ENCODE measurements at places on chromosomes 16 and 17.

GRCh38 chr17:20779521-20779920 lies 200.0 kb downstream of the CDRT15L2 start:
- no peak for DNase-seq

DNA sequence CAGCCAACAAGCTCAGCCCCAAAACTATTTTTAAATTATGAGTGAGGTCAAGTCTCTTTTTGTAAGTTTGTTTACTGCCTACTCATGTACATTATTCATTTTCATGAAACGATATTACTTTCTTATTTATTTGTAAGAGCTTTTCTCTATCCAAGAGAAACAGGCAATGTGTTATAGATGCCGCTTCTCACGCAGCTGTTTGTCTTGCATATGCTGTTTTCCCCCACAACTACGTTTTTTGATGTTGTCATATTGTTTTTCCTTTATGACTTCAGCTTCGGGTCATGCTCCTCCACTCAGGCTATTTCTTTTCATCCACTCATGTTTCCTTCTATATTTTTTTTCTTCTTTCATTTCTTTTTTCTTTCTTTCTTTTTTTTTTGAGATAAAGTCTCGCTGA lies 20.0 kb downstream of the ITGAE start:
- no peak for DNase-seq

DNA sequence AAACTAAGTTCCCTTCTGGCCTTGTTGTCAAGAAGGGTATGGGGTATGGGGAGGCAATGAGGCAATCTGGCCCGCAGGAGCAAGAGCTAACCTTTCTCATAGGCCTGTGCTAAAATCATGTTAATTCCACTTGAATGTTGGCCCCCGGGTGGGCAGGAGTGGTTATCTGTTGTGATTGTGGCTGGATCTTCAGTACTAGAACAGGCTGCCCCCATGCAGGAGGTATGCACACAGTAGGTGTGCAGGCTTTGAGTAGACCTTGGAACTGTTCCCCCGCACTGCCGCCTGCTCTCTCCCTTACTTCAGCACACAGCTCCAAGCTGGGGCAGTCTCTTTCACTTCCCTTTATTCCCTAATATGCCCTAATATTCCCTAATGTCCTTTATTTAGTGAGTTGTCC lies 52.4 kb upstream of the TANGO6 start:
- DNase-seq, result no peak

DNA sequence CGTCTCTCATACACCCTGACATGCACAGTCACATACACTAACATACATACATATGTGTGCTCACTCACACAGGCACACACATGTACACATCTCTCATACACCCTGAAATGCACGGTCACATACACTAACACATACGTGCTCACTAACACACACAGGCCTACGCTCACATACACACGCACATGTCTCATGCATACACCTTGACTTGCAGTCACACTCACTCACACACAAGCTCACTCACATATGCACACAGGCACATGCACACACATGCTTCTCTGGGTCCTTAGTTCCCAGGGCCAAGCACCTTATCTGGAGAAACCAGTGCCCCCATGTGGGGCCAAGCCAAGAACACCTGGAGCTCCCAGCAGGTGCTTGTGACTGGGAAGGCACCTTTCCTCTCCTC lies 240.3 kb downstream of the RBFOX3 start:
- DNase-seq, result no peak

- DNase-seq, result no peak
These were observed 47.6 kb downstream of the NLRC5 start for GRCh38 chr16:57036945-57037344.

DNA sequence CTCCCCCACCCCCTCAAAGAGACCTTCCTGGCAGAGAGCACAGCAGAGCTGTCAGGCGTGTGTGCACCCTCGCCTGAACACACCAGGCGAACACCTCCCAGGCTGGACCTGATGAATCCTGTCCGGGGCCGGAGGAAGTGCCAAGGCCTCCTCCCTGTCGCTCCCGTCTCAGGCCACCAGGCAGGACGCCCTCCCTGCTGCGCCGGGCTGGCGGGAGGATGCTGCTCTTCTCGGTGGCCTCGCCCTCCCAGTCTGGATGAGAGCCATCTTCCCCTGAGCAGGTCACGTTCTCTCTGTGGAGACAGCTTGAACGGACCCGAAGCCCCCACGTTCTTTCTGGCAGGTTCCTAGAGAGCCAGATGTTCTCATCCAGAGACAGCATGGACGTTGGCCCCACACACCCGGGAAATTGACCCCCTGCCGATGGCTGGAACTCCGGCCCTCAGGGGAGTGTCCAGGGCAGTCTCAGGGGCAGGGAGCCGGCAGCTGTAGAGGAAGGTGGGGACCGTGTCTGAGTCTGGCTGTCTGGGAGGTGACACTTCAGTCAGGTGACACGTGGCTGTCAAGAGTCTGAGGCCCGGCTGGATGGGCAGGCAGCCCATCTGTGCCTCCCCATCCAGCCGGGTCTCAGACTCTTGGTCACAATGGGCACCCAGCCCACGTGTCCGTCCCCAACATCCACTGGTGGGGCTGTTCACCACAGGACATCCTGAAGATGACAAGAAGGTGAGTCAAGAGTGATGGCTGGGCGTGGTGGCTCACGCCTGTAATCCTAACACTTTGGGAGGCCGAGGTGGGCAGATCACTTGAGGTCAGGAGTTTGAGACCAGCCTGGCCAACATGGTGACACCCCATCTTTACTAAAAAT lies 5.0 kb upstream of the TIMP2 start:
- no peak for DNase-seq

DNA sequence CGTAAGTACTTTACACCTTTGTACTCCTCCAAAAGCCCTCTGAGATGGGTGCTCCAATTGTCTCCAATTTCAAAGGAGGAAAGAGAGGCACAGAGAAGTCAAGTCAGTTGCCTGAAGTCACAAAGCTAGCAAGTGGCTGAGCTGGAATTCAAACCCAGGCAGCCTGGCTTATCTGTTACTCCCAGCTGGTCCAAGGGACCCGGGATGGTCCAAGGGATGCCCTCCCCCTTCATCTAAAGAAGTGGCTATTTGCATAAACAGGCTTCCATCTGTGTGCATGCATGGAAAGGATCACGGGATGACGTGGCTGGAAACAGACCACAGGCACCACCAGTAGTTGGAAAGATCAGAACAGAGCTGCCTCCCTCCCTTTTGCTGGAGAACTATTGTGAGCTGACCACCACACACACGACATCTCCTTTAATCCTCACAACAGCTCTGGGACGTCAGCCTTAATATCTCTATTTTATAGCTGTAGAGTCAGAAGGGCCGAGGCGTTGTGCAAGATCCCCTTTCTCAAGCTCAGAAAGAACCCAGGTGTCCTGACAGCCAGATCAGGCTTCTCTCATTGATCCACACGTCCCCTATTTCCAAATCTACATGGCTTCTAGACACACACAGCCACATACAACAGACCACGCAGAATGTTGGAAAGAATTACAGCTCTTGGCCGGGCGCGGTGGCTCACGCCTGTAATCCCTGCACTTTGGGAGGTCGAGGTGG lies 10.9 kb upstream of the COL1A1 start:
- DNase-seq, result no peak

GRCh38 chr17:66976781-66977201 lies 12.3 kb downstream of the CACNG4 start:
- no peak for DNase-seq

DNA sequence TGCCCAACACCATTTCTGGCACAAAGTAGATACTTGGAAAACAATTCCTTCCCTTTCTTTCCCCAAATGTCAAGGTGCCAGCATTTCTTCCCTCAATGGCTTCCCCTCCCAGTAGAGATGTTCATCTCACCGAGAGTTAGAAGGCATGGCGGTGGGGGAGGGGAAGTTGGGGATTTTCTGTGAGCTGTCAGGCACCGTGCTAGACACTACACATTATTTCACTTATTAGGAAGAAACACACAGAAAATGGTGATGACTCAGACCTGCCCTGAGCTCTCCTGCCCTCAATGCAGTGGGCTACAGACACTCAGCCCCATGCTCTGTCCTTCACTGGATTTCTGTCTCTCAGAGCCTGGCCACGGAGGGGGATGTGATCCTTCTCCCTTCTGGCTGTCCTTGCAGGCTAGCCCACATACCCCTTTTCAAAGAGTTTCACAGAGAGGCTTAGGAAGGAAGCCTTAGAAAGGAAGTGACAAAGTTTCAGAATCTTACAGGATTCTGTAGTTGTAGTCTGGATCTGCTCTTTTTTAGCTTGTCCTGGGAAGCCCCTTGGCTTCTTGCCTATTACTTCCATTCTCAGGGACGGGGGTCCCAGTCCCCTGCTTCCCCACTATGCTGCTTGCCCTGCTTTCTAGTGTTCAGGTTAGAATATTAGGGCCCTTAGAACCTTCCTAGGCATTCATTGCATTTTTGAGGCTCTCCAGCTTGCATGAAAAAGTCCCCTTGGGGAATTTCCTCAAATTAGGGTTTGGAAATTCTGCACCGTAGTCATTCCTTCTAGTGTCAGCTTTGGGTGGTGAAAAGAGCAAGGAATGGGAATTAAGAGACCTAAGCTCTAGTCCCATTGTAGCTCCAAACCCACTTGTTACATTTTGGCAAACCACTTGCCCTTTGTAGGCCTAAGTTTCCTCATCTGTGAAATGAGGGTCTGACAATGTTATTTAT lies 12.2 kb upstream of the CCL5 start:
- DNase-seq, result no peak

- peak; percentile 61 for DNase-seq
These were observed 31.8 kb downstream of the USP7 start for GRCh38 chr16:8931859-8932258.

- no peak for DNase-seq
These were observed 60.1 kb upstream of the TMEM132E start for GRCh38 chr17:34519282-34519681.

DNA sequence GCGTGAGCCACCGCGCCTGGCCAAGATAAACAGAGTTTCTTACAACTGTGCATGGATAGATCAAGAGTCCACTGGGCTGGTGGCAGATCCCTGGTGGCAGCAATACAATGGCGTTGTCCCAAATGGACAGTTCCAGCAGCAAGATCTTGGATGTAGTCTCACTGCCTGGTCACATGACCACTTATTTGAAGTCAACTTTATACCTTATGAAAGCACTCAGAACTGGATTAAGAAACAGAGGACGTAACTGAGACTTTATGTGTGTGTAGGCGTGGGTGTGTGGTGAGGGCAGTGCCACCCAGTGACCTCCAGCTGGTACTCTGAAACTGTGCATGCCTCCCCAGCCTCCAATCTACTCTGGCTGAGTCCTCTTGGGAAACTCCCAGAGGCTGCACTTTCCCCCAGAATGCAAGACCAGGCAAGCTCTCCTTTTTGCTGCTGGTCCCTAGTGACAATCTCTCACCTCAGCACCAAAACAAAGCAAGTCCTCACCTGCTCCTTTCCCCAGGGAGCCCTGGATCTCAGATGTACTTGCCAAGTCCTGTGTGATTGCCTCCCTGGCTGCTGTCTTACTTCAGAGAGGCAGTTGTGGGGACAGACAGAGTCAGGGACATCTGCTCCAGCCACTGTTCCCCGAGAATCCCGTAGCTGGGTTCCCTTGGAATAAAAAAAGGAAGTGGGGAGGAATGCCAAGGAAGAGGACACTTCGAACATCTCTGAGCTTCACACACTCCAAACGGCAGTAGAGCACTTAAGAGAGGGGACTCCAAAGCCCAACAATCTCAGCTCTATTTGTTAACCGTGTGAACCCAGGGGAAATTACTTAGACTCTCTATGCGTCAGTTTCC lies 11.7 kb upstream of the ST6GALNAC2 start:
- DNase-seq, result no peak

DNA sequence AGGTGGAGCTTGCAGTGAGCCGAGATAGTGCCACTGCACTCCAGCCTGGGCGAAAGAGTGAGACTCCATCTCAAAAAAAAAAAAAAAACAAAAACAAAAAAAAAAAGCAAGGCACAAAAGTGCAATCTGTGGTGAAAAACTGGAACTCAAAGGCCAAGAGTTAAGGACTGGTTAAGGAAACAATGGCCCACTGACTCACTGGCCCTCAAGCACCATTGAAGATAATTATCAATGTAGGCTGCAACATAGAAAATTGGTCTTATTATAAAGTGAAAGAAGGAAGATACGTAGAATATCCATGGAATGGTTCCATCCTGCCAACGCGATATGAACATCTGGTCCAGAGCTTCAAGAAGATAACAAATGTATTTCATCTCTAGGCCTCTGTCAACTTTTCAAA lies 444.2 kb downstream of the SOX9 start:
- no peak for DNase-seq

- DNase-seq, result peak; percentile 80
These were observed at the start of gene MSL1 for GRCh38 chr17:40121181-40122135. TSS of gene MSL1 (plus strand) at chr17:40121971. CDS start at chr17:40122613, 642 bp downstream.

GRCh38 chr17:73119631-73120030 lies 27.1 kb upstream of the SLC39A11 start:
- no peak for DNase-seq

GRCh38 chr16:2040787-2041522 lies 6.7 kb downstream of the NTHL1 start:
- no peak for DNase-seq

GRCh38 chr16:4428500-4428899 lies 2.8 kb downstream of the DNAJA3 start:
- DNase-seq, result no peak

GRCh38 chr17:60577147-60577915 lies 22.7 kb upstream of the PPM1D start:
- no peak for DNase-seq

DNA sequence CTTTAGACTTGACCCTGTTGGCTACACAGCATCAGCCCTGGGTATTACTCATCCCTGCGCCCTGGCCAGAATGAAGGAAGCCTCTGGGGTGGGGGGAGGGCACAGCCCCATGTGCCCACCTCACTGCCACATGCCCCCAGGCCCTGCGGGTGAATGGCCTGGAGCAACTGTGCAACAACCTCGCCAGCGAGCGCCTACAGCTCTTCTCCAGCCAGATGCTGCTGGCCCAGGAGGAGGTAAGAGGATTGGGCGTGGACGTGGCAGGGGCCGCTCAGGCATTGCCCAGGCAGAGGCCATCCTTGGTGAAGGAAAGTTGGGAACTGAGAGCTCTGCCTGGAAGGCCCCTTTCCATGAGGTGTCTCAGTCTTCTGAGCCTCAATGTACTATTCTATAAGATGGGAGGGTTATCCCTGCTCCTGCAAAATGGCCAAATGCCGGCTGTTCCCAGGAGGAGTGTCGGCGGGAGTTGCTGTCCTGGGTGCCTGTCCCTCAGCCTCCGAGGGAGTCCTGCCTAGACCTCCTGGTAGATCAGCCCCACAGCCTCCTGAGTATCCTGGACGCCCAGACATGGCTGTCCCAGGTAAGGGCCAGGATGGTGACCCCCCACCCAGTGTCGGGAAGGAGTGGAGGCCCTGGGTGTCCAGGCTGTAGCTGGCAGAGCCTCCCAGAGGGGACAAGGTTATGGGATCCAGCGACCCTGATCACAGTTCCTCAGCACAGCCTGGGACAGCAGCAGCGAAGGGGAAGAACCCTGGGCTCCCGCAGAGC lies 8.9 kb downstream of the MYO15B start:
- no peak for DNase-seq

- no peak for DNase-seq
These were observed 18.9 kb downstream of the VASN start for GRCh38 chr16:4390266-4391260.

GRCh38 chr16:56841659-56842058 lies 23.3 kb upstream of the SLC12A3 start:
- DNase-seq, result no peak

GRCh38 chr16:21056396-21056795 lies 94.2 kb downstream of the DNAH3 start:
- no peak for DNase-seq

GRCh38 chr16:85157813-85158742 lies 45.8 kb upstream of the CIBAR2 start:
- DNase-seq, result no peak
